ENCODE measurements at places on chromosomes 11 and 22.
A peak's percentile ranks its signal among the peaks of the same experiment; 100 is the strongest.

DNA sequence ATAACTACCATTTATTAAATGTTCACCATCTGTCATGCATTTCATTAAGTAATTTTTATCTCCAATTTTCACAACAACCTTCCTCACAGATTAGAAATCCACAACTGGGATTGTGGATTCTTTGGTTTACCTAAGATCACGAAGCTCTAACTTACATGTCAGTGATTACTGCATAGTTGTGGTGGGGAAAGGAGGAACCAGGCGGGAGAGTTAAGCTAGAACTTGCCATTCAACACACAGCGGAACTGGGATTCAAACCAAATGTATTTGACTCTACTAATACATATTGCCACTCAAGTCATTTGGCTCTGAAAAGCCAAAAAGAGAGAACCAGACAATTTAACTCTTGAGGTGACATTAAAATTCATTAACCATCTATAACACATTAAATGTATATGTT is 10.4 kb upstream of the LAYN start:
- no peak for DNase-seq

GRCh38 chr11:120925944-120926343 is 98.0 kb upstream of the TBCEL start:
- DNase-seq, result no peak

DNA sequence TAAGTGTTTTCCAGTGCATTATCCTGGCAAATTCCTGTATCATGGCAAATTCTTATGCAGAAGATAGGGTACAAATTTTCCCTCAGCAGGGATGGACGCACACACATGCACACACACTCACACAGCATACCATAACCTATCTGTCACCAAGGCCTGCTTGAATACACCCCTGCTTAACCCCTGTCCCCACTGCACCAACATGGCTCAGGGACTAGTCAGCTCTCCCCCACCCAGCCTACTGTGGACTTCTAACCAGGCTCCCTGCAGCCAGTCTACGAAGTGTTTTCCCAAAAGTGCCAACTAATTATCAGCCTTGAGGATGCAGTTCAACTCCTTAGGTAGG is 63.1 kb downstream of the RAB30 start:
- DNase-seq, result no peak

DNA sequence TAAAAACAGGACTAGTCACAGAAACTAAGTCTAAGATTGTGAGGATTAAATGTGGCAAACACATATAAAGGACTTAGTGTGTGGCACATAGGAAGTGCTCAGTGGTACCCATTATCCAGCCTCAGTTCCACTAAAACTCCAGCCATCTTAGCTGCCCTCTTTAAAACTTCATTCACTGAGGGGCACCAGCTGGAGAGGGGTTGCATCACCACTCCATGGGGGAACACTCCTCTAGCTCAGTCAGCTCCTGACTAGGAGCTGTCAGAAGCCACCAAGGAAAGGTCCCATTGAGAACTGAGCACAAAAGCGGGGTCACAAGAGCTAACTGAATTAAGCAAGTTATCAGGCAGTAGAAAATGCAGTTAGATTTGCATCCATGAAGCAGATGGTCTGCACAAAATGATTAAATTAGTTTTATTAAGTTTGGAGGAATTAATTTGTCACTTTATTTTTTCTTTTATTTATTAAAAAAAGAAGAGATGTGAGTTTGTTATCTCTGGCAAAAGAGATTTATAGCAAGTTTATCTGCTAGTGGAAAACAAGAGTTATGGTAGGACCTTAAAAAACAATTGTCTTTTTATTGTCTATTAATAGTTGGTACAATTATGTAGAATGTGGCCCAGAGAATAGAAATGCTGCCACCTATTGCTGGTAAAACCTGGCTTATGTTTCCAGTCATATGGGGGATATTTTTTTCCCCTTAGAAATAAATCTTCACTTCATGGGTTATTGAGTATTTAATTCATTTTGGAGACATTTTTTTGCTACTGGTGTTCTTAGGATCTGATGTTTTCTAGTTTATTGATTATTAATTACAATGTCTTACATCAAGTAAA is 95.7 kb downstream of the NAV2 start:
- no peak for DNase-seq

GRCh38 chr22:33247758-33248157 is 189.6 kb upstream of the SYN3 start:
- DNase-seq, result no peak

DNA sequence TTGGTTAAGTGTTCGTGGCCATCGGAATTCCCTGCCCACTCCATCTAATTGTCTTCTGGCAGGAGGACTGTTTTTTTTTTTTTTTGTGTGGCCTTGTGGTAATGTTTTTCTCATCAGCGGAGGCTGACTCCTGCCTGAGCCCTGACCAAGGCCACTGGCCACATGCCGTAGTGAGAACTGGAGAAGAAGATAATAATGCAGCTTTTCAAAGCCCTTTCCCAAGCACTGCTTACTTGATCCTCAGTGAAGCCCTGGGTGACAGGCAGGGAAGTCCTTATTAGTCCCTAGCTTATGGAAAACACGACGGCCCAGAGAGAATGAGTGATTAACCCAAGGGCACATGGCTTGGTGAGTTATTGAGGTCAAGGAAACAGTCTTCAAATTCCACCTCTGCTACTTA is 71.2 kb downstream of the ADM start:
- no peak for DNase-seq

DNA sequence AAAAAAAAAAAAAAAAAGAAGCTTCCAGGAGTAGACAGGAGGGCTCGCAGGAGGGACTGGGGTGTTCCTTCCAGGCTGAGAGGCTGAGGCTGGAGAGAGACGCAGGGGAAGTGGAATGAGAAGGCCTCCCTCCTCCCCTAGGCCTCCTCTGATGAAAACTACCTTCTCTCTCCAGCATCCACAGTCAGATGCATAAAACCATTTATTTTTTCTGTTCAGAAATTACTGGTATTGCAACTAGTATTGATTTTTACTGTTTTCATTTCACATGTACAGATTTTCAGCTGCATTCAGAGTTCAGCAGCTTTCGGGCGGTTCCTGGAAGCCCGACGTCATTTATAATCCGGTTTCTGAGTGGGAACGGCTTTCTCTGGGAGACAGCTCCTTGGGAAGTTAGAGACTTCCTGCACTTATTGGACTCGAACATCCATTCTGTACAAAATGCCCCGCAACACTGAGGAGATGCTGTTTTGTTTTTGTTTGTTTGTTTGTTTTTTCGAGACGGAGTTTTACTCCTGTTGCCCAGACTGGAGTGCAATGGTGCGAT is 6.9 kb upstream of the NFAM1 start:
- no peak for DNase-seq

DNA sequence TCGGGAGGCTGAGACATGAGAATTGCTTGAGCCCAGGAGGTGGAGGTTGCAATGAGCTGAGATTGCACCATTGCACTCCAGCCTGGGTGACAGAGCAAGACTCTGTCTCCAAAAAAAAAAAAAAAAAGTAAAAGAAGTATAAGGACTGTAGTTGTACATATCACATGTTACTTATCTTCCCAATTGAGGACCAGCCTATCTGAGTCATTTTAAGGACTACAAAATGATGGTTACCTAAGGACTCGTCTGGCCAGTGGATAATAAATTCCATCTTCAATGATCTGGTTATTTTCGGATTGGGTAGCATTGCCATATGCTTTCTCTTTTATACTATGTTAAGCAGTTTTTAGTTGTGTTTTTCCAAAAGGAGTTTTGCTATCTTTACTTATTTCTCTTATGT is 55.3 kb downstream of the PPFIA1 start:
- no peak for DNase-seq

GRCh38 chr11:72250661-72251464 is 6.9 kb upstream of the PHOX2A start:
- no peak for DNase-seq

DNA sequence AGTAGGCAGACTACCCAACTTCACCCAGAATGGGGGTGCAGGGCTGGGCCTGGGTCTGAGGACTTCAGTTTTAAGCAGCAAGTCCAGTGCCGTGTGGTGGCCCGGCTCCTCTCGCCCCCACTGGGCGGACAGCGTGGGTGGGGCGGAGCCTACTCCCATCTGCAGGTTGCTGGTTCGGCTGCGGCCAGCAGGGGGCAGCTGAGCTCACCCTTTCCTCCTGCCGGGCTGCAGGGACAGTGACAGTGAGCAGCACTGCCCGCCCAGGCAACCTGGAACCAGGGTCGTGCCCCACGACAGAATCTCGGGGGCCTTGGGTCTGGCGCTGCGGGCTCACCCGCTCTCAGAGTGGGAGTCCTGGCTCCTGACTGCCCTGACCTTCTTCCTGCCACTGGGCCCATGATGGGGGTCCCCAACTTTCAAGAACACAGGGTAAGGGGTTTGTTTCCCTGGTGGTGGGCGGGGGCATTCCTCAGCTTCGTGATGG is 6.2 kb upstream of the NEAT1 start:
- DNase-seq, result peak; percentile 76

GRCh38 chr11:84430661-84431060 is 1144.5 kb upstream of the CCDC90B start:
- DNase-seq, result peak; percentile 73

GRCh38 chr11:45147891-45148675 is 1.6 kb downstream of the PRDM11 start:
- DNase-seq, result no peak

GRCh38 chr22:24208012-24208749 is 26.9 kb downstream of the SUSD2 start:
- DNase-seq, result peak; percentile 5

DNA sequence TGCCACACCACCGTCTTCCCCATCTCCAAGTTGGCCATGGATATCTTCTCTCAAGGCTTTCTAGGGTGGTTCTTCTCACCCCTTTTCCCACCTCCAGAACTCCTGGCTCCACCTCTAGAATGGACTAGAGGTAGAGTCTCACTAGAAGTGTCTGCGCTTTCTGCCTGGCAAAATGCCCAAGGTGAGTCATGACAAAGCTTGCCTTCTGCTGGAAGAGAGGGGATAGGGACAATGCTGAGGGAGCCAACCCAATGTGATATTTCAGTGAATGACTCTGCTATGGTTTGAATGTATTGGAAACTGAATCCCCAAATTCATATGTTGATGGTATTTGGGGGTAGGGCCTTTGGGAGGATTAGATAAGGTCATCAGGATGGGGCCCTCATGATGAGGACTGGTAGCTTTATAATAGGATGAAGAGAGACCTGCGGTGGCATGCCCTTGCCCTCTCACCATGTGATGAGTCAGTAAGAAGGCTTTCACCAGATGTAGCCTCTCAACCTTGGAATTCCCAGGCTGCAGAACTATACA is 4.1 kb upstream of the CD82 start:
- DNase-seq, result no peak

- no peak for DNase-seq
Observed at GRCh38 chr22:41256254-41257253, 15.8 kb upstream of the CHADL start.

DNA sequence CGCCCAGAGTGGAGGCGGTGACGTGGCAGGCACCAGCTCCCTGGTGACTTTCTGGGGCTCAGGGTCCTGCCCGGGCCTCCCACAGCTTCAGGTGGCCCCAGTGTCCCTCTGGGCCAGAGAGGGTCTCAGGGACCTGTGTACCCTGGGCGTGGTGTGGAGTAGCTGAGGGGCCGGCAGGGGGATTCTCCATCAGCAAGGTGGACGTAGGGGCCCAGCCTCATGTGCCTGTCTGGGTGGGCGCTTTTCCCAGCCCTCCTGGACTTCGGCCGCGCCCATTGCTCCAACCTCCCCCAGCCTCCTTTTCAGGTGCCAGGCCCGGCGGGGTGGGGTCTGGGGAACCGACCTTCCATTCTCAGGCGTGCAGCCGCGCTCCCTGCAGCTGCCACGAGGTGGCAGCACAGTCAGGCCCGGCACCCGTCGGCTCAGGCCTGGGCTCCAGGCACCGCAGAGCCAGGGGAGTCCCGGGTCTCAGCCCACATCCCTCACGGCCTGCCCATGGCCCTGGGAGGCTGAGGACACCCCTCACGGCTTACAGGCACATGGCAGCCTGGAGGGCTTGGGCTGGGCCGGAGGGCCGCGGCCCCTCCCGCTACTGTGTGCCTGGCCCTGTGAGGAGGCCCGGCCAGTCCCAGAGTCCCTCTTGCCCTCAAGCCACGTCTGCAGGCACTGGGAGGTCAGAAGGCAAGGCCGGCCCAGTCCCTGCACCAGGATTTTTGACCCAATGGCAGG is 19.9 kb upstream of the MUC5B start:
- peak; percentile 5 for DNase-seq

DNA sequence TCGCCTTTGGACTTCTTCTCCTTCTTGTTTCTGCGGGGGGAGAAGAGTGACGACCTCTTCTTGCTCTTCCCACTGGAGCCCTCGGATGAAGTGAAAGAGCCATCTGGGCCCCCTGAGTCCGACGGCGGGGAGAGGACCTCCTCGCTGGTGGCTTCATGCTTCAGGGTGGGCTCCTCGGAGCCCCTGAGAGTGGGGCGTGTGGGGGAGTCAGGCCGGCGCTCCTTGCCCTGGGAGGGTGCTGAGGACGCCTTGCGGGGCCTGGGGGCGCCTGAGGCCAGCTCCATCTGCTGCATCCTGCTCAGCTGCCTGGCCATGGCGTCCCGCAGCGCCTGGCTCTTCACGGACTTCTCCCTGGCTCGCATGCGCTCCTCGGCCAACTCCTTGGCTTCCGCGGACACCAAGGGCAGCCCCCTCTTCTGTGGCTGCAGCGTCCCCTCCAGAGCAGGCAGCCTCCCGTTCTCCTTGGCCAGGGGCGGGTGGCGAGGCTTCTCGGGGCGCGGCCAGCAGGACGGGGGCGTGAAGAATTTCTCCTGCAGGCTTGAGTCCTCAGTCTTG is 43.3 kb upstream of the BID start:
- DNase-seq, result no peak

DNA sequence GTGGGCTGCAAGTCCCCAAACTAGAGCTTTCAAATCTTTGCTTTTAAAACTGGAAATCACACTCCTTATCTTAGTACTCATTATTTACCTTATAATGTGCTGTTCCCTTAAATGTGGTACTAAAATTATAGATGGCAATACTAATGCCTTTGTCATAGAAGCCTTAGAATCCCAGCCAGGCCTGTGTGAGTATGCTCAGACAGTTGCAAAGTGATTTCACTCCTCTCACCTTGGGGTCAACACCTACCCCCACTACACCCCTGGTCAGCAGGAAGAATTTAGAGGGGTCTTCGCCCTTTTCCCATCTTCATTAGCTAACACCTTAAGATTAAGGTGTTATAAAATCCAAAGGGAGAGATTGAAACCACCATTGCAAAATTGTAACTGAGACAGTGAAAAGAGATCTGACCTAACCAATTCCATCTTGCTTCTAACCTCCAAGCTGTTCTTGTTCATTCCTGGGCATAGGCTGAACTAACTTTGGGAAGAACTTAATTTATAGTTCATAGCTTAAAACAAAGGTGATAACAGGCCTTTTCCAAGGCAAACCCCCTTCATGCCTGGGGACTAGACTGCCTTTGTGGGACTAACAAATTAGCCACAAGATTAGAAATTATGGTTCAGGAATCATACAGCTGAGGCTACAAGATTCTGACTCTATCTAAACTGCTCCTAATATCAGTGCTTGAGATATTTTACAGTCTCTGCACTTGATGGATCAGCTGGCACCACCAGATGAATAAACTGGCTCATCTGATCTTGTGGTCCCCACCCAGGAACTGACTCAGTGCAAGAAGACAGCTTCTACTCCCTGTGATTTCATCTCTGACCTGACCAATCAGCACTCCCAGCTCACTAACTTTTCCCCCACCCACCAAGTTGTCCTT is 10.4 kb upstream of the MRPL17 start:
- DNase-seq, result no peak

All from NCI-H774 (cell line).